ENCODE measurements at places on chromosomes 3 and 15. TPM values are rescaled to one million over a fixed set of nuclear protein-coding genes. Genes with fewer than 3 reads are reported as not detected.

- H3K4me1 ChIP-seq: no peaks in the 10 kb centered on the region
- no peak overlapping the region for H3K4me3 ChIP-seq
- H3K36me3 ChIP-seq: no peaks in the 10 kb centered on the region
- DNase-seq: no peak
- no peak overlapping the region for H3K27ac ChIP-seq
These were observed 19.0 kb upstream of the PARP14 start for GRCh38 chr3:122661633-122662032.

- DNase-seq: no peak
- no peak overlapping the region for H3K27ac ChIP-seq
- H3K4me3 ChIP-seq: no peak overlapping the region
These were observed 2.1 kb upstream of the DYNLT2B start for GRCh38 chr3:196320137-196320536.

DNA sequence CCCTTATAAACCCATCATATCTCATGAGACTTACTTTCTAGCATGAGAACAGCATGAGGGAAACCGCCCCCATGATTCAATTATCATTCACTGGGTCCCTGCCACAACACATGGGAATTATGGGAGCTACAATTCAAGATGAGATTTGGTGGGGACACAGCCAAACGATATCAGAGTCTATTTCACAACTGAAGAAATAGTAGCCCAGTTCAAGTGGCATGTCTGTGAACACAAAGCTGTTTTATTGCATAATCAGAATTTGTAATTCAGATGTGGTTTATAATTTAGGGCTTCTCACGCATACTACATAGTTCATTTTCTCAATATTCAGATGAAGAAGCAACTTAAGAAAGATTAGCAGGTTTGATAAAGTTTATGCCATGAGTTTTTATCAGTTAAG, 1188.0 kb upstream of the ALCAM start:
- no peaks in the 10 kb centered on the region for H3K36me3 ChIP-seq
- H3K4me3 ChIP-seq: no peak overlapping the region
- H3K27ac ChIP-seq: no peak overlapping the region
- no peaks in the 10 kb centered on the region for H3K27me3 ChIP-seq
- no peak for DNase-seq
- no peaks in the 10 kb centered on the region for H3K4me1 ChIP-seq

- no peak for DNase-seq
- no peaks in the 10 kb centered on the region for H3K4me1 ChIP-seq
- no peak overlapping the region for H3K27ac ChIP-seq
- H3K36me3 ChIP-seq: no peaks in the 10 kb centered on the region
- H3K27me3 ChIP-seq: no peaks in the 10 kb centered on the region
- H3K4me3 ChIP-seq: no peak overlapping the region
These were observed 138.7 kb downstream of the KLF13 start for GRCh38 chr15:31465083-31465955.

The FAM98B gene
- total RNA-seq: 30.3 TPM
